Kidney capillary endothelial cell (primary cell): ENCODE measurements at places on chromosomes 5 and 9.

GRCh38 chr5:129118405-129118804, 23.9 kb downstream of the ISOC1 start:
- DNase-seq, result no peak

GRCh38 chr5:170348137-170348633, 41.0 kb downstream of the KCNMB1 start:
- no peak for DNase-seq

GRCh38 chr9:77750981-77751340, 102.8 kb upstream of the GNA14 start:
- DNase-seq, result no peak

GRCh38 chr5:90983711-90984124, 399.4 kb downstream of the ARRDC3 start:
- DNase-seq, result no peak

DNA sequence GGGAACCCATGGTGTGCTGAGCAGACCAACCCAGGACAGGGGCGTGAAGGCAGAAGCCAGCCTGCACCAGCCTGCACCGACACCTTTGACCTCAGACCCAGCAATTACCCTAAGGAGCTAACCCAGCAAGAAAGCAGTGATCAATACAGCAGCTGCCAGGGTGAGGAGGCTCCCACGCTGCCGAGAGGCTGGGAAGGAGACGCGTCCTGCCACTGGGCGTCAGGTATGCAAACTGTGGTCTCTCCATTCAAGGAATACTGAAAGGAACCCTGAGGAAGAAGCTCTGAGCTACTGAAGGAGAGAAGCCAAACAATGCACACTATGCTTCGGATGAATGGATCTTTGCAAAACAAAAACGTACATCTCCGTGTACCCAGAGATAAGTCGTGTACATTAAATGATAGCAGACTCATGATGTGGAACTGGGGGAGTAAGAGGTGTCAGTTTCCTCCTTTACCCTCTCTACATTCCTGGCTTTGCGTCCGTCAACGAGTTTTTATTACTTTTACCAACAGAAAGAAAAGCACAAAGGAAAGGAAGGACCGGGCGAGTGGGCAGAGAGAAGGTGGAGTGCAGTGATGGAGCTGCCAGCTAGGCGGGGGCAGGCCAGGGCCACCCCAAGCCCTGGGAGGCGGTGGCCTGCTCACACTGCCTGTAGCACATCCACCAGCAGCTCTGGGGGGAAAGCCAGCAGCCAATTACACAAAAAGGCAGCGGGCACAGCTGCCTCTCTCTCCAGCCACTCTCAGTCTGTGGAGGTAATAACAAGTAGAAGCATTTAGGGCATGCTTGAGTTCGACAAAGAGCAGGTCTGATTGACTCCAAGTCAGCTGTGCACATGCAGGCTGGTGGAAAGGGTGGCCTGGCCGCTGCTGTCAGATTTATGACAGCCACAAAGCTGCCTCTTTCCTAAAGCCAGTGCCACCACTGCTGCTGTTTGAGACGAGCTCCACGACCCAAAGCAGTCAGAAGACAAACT, 29.3 kb downstream of the RASGEF1C start:
- DNase-seq, result no peak
